Activated CD8-positive, alpha-beta memory T cell treated with anti-CD3 and anti-CD28 coated beads for 1 hour (primary cell): ENCODE measurements at places on chromosomes 3 and 15.
A peak's percentile ranks its signal among the peaks of the same experiment; 100 is the strongest.

- DNase-seq = peak; percentile 67
Observed at GRCh38 chr3:72100601-72101187, 315.7 kb upstream of the PROK2 start.

DNA sequence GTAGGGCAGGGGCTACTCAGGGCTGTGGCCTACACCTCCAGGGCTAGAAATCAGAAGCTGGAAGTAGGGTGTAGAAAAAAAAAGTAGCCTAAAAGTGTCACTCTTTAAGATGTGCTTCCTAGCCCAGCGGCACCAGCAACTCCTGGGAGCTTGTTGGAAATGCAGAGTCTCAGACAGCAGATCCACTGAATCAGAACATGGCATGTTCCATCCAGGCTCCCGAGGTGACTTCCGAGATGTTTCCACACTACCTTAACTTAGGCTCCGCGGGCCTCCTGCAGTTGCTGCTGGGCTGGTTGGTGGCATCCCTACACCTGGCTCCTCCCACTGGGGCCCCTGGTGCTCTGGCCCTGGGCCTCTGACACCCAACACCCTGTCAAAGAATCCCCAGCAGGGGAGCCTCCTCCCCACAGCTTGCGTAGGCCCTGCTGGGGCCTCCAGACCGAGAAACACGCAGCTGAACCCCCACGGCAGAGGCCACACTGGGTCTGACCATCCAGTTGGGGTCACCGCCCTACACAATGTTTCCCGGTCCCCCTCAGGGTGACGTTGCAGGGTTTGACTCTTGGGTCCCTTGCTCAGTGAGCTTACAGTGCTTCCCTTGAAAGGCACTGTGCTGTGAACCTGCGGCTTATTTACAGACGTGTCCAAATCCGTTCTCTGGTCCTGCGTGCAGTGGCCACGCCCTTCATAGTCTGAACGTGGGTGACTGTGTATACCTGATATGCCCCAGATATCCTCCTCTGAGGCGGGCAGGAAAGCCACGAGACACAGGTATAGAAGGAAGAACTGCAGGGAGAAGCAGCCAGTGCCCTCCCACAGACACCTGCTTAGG is 46.5 kb downstream of the FAM174B start:
- DNase-seq = no peak

DNA sequence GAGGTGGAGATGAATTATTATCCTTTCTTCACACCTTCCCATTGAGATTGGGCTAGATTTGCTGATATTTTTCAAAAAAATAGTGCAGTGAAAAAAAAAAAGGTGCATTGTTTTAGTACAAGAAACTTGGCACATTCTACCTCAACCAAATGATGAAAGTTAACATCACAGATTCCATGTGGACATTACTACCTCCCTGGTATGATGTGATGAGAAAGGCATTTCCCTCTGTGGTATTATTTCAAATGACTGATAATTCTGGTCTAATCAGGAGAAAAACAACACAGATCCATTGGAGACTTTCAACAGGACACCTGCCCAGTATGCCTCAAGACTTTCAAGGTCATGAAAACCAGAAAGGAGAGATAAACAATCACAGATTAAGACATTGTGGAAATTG is 313.4 kb downstream of the BCHE start:
- no peak for DNase-seq

- DNase-seq = no peak
Observed at GRCh38 chr15:59993041-59993750, 10.9 kb upstream of the FOXB1 start.

- DNase-seq = no peak
Observed at GRCh38 chr15:81942157-81942556, 103.7 kb downstream of the MEX3B start.

DNA sequence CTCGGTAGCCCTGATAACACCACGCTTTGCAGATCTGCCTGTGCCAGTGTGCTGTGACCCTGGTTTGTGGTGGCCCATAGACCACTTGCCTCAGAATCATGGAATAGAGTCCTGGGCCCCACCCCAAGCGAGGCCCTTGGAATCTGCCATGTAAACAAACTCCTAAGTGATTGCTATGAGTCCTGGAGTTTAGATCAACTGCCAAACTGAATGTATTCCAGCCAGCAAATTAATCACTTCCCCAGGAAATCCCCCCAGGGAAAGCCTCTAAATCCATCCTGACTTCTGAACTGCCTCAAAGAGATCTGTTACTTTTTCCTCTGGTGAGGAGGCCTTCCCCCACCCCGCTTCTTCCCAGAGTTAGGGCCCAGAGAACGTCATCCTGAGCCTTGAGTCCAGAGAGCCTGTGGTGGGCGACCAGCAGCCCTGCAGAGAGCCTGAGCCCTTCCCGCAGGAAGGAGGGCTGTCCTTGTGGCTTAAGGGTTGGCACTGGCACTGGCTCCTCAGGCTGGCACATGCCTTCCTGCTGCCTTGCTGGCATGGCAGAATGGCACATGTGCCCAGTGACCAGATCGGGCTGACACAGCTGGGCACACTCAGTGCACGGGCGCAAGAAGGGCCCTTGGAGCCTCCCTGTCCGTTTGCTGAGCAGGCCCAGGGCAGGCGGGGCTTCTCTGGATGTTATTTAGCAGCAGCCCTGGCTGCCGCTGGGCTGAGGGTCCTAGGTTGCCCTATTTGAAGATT is 50.6 kb upstream of the PLXNA1 start:
- DNase-seq = no peak

DNA sequence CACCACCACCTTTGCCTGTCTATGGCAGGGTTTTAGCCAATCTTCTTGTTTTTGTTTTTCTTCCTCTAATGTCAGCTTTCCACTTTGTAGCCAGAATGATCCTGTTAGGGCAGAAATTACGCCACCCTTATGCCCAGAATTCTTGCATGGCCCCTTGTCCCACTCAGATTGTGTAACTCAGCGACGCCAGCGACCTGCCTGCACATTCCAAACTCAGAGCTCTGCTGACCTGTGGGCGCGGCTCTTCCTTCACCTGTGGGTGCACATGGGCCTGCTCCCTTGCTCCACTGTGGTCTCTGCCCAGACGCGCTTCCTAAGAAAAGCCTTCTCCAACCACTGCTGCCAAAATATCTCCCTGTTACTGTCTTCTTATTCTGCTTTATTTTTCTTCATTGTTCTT is 45.0 kb downstream of the MED12L start:
- DNase-seq = no peak

DNA sequence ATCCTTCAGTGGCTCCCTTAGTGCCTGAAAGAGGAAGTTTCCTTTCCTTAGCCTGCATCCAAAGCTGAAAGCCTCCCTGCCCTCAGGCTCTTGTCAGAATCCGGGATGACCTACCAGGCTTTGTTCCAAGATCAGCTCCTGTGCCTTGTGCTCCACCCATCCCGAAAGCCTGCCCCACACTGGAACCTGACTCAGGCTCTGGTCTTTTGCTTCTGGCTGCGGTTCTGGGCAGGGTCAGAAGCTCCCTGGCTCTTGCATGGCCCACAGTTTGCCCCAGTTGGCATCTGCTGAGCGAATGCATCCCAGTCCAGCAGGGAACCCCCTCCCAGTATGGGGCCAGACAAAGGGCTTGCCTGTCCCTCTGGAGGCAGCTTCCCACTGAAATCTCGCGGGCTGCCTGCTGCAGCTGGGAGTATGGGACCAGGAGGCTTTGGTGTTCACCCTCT is 25.9 kb upstream of the KIF23 start:
- no peak for DNase-seq

GRCh38 chr15:58444658-58445332 is 13.0 kb downstream of the LIPC start:
- no peak for DNase-seq

- DNase-seq = no peak
Observed at GRCh38 chr15:49625460-49626036, 4.7 kb downstream of the DTWD1 start.

GRCh38 chr15:42149493-42150218 is 6.8 kb downstream of the PLA2G4F start:
- DNase-seq = no peak

GRCh38 chr3:52649461-52650210 is 36.1 kb downstream of the PBRM1 start:
- no peak for DNase-seq

GRCh38 chr15:84780492-84780891 is 32.1 kb downstream of the ZNF592 start:
- DNase-seq = no peak

DNA sequence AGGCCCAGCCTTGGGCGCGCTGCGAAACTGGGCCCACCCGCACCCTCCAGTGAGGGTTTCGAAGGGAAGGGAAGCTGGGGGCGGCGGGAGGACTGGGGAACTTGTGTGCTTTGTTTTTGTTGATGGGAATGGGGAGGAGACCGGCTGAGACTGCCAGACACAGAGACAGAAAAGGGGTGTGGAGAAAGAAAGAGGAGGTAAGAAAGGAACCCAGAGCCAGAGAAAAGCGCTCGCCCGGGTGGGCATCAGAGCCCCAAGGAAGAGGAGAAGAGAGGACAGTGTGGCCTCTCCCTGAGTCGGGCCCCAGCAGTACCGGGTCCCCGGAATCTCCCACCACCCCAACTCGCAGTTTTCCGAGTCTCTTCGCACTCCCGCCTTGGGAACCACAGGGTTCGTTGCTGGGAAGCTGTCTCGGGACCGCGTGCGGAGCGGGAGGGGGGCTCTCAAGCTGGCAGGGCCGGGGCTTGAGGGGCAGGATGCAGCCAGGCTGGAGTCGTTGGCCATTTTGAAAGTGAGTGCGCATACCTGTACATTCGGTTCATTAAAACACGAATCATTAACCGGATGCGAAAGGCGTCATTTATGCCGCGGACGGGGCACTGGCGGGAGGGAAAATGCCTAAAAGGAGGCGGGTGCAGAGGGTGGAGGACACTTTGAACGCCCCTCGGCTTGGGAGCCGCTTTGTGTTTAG is 3.1 kb downstream of the SKOR1 start:
- no peak for DNase-seq

DNA sequence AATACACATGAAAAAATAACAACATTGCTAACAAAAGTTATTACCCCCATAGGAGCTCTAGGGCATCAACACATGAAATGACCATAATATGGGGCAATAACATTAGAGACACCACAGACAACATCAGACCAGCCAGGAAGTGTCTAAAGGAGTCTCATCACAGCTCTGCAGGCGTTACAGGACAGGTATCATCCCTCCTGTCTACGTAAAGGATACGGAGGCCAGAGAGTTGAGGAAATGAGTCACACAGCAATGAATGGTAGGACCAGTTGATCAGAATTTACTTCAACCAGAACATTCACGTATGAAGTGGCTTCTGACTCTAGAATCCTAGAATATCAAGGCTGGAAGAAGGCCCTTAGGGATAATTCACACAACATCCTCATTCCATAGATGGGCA is 1.8 kb downstream of the NME9 start:
- no peak for DNase-seq

- peak; percentile 19 for DNase-seq
Observed at GRCh38 chr15:51775967-51776816, 24.8 kb downstream of the TMOD2 start.

- DNase-seq = no peak
Observed at GRCh38 chr3:188271226-188271914, 117.4 kb downstream of the LPP start.

DNA sequence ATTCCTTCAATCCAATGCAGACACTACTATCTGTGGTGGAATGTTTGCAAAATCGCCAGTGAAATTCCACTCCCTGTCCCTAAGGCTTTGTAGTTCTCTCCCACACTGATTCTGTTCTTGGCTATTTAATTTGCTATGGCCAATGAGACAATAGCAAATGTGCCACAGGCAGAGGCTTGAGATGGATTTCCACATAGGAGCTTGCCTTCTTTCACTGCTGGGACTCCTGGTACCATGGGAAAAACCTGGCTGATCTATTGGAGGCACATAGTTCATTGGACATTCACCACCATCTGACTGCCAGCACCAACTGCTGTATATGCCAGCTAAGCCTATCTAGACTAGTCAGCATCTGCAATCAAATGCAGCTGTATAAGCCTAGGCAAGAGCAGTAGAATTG is 103.8 kb downstream of the NR1D2 start:
- no peak for DNase-seq

DNA sequence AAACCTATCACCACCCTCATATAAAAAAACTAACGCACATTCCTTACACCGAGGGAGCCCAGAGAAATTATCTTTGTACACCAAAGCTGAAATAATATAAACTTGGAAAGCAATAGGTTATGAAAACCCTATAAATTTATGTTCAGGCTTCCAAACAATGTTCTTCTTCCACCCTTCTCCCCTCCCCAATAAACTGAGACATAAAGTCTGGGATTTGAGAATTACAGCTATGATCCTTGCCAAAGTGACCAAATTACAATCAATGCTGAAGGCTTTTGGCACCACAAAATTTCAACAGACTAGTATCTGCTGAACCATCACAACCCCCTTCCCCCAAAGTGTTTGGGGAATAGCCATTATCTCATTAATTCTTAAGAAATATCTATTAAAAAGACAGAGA is 237.8 kb downstream of the FMN1 start:
- no peak for DNase-seq

- DNase-seq = no peak
Observed at GRCh38 chr3:137768361-137769321, 4.5 kb downstream of the SOX14 start.

DNA sequence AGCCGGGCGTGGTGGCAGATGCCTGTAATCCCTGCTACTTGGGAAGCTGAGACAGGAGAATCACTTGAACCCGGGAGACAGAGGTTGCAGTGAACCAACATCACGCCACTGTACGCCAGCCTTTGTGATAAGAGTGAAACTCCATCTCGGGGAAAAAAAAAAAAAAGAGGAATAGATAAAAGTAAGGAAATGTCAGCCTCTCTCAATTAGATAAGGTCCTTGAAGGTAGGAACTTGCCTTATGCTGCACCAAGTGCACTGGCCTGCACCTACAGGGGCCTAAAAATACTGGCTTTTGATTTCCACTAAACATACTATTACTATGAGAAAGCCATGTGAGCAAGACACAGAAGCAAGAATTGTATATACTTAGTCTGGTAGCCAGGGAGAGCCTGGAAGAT is 7.1 kb downstream of the RAF1 start:
- no peak for DNase-seq

DNA sequence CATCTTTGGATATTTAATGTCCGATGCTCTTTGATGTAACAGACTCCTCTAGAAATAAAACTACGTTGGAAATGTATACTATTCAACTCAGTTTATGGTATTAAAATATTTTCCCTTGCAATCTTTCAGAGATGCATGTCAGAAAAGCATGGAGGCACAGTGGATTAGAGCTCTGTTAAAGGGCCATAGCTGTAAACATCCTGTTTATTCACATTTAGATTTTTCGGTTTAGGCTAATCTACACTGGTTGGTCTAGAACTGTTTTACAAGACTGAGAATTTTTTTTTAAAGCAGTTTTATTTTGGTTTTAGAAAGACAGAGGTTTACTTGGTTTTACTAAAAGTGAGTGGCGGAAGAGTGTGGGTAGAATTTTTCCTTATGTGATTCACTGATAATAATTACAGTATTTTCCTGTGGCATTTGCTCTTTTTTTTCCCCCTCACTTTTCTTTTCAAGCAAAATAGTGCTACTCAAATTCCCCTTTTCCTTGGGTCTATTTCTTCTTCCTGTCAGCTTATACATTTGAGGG is 132.1 kb downstream of the IL1RAP start:
- DNase-seq = no peak

- no peak for DNase-seq
Observed at GRCh38 chr3:172538368-172539151, 15.3 kb upstream of the TNFSF10 start.
